ENCODE measurements at places on chromosomes 2 and 18.

DNA sequence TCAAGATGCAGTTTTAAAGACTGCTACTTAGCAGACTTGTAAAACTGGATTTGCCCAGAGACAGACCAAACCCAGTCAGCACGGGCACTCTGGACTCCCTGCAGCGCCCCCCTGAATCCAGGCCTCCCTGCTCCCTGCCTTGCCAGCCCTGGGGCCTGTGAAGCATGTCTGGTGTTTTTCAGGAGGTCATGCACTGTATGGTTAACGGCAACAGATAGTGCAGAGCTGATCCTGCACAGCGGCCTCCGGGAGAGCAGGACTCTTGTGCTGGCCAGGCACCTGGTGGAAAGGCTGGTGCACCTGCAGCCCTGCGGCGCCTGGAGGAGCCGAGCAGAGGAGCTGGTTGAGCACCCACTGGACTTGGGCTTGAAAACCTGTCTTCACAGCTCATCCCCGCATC, 30.4 kb downstream of the HDAC4 start:
- DNase-seq: no peak

DNA sequence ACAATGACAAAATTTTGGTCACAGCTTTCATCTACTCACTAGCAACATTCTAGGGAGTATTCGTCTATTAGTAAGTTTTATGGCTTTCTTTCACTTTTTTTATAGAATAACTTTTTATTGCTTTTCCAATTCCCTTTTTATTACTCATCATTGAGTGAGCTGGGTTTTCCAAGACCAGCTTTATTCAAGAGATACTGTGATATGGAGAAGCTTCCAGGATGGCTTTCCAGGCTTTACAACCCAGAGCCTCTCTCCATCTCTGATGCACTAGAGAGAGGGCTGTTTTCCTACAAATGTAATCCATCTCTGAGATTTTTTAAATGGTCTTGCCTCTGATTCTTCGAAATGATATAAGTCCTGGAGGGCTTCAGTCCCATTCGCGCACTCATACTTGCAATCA, 118.3 kb downstream of the LDLRAD4 start:
- no peak for DNase-seq

DNA sequence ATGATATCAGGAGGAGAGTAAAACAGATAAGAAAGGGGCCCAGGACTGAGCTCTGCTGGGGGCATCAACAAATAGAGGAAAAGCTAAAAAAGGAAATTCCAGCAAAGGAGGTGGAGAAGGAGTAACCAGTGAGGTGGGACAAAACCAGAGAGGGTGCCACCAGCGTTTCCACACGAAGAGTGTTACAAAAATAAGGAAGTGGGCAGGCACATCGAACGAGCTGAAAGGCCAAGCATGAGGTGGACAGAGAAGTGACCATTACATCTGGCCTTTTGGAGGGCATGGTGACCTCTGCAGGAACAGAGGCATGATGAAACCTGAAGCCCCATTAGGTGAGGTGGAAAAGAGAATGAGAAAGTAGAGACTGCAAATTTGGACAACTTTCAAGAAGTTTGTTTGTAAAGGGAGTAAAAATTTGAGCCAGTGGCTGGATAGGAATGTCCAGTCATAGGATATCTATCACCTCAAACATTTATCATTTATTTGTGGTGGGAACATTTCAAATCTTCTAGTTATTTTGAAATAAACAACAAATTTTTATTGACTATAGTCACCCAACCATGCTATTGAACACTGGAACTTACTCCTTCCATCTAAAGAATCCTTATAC, 18.4 kb upstream of the VIT start:
- DNase-seq: no peak

DNA sequence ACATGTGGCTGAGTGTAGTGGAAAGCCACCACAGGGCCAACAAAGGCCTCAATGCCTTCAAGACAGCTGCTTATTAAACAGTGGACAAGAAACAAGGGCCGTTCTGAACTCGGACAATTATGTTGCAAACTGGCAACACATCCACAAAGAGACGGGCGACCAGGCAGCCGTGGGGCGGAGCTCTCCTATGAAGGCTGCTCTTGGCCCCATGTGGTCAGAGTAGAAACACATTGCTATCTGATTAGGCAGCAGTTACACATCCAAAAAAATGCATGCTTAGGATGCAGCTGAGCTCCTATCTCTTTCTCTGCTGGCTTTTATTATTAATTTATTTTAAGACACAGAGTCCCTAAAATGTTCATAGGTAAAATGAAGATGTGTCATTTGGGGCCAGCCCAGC, 163.4 kb downstream of the TMEM163 start:
- DNase-seq: no peak

GRCh38 chr2:179233083-179233490, 31.5 kb downstream of the SESTD1 start:
- DNase-seq: no peak

GRCh38 chr2:33186937-33187336, 240.2 kb downstream of the LTBP1 start:
- no peak for DNase-seq

- peak; percentile 72 for DNase-seq
Observed at GRCh38 chr2:181677912-181678586, 2.3 kb downstream of the NEUROD1 start.

DNA sequence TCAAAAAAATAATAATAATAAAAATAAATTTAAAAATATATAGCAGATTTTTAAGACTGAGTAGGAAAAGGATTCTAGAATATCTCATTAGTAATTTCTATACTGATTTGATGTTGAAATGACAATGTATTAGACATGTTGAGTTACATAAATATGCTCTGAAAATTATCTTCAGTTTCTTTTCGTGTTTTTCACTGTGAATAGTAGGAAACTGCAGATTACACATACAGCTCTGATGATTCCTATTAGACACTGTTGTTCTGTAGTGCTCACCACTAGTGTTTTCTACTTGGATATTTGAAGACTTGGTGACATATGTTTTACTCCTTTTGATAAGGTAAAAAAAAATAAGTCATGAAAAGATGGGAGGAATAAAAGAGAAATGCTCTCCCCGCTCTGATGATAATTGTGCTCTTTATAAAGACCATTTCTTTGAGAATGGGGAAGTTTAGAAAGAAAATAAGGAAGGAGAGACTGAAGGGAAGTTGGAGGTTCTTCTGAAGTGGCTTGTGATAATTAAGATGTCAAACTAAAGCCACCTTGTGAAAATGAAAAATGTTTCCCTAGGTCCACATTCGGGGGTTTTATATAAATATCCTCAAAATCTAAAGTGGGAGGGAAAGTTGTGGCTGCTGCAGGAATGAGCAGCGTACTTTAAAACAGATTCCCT, 52.9 kb downstream of the SLC9A2 start:
- no peak for DNase-seq

GRCh38 chr2:235960716-235961640, 207.2 kb downstream of the GBX2 start:
- DNase-seq: no peak

GRCh38 chr18:9804517-9805104, 81.2 kb upstream of the TXNDC2 start:
- DNase-seq: no peak

GRCh38 chr18:41073372-41073954, 881.6 kb upstream of the PIK3C3 start:
- DNase-seq: no peak

DNA sequence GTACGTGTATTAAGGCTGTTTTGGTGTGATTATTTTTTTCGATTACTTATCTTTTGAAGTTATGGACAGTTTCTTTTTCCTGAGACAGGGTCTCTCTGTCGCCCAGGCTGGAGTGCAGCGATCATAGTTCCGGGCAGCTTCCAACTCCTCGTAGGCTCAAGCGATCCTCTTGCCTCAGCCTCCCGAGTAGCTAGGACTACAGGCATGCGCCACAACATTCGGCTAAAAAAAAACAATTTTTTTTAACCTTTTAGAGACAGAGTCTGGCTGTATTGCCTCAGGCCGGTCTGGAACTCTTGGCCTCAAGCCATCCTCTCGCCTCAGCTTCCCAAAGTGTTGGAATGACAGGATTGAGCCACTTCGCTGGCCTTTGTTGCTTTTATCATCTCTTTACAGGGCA, 945 bp downstream of the HAT1 start:
- DNase-seq: no peak

- DNase-seq: no peak
Observed at GRCh38 chr18:10270151-10270571, 184.3 kb upstream of the APCDD1 start.
